ENCODE measurements at places on chromosomes 13 and 19. TPM values are rescaled to one million over a fixed set of nuclear protein-coding genes. Genes with fewer than 3 reads are reported as not detected.

The PSG1 gene
- total RNA-seq: not detected

The RELB gene
- 0.78 TPM for total RNA-seq

The LGALS4 gene
- 0.54 TPM for total RNA-seq

The PSG7 gene
- 0.06 TPM for total RNA-seq

The ZNF626 gene
- total RNA-seq: 3.8 TPM

The ANKLE1 gene
- 0.06 TPM for total RNA-seq

The PCP2 gene
- total RNA-seq: not detected
